MCF 10A (cell line): ENCODE measurements at places on chromosomes 2 and 18.
A peak's percentile ranks its signal among the peaks of the same experiment; 100 is the strongest.

GRCh38 chr2:218788529-218789255 lies 6.7 kb downstream of the CYP27A1 start:
- peak; percentile 4 for DNase-seq

DNA sequence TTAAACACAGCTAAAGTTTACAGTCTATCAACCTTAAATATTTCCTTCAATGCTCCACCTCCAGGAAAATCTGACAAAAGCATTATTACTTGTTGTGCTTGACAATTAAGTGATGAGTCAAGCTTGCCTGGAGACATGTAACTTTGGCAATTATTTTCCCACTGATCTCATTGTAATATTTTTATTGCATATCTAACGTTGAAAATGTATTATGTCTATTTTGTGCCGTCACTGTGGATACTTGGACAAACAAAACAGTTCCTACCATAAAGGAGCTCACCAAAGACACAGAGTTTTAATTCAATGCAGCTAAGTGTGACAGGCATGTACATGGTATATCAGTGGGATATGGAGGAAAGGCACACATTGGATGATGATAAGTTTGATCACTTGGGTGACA lies 24.7 kb downstream of the RNF103 start:
- DNase-seq = peak; percentile 50

DNA sequence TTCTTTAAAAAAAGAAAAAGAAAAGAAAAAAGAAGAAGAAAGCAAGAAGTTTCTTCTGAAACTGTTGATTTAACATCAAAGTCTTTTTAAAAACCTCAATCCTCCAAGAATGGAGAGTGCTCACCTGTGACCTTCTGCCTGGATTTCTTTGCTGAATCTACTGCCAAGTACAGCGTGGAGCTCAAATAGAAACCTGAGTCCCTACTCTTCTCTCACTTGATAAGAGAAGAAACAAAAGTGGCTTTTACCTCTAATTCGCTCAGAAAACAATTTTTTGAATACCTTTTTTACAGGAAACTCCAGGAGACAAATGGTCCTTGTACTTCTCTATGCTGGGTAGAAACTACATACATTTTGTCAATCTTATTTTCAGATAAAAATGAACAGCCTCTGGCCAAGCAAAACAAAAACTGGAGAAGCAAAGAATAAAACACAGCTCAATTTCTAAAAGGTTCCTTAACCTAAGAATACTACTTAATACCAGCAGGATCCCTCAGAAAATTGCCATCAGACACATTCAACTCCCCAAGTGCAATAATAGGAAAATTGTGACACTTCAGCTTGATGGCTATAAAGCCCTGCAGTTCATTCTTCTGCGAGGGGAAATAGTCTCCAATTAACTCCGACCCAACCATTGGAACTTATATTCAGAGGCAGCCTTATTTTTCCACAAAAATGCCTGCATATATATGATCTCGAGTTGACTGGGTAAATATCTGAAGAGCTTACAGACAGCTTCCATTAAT lies 85.8 kb downstream of the GRB14 start:
- DNase-seq = no peak

- peak; percentile 81 for DNase-seq
These were observed 56.9 kb downstream of the MCFD2 start for GRCh38 chr2:46858702-46859090.

DNA sequence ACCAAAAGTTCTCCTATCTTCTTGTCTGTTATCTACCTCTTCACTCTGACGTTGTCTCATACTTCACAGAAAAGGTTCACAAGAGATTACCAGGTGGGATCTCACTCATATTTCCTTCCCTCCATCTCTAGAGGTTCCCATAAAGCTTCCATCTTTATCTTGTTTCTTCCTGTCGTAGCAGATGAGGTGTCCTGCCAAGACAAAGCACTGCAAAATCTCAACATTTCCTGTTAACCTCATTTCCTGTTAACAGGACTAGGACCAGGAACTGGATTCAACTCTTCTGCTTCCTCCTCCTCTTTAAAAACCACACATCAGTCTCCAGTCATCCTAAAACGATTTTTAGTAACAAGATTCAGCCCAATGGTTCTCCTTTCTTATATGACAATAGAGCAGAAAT lies 512.8 kb upstream of the NRP2 start:
- DNase-seq = no peak
